Retinal pigment epithelial cell (primary cell): ENCODE measurements at places on chromosomes 1 and 21.

- DNase-seq: no peak
Observed at GRCh38 chr1:184941735-184942134, 32.6 kb downstream of the NIBAN1 start.

DNA sequence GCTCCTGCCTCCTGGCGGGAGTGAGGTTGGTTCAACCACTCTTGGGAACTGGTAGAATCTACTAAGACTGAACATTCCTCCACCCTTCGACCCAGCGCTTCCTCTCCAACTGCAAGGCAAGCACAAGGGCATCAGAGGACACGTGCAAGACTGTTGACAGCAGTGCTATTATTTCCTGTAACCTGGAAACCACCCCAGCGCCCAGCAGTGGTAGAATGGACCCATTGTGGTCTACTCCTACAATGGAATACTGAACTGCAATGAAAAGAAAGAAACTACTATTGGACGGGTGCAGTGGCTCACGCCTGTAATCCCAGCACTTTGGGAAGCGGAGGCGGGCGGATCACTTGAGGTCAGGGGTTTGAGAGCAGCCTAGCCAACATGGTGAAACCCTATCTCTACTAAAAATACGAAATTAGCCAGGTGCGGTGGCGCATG is 33.0 kb upstream of the TARDBP start:
- no peak for DNase-seq

DNA sequence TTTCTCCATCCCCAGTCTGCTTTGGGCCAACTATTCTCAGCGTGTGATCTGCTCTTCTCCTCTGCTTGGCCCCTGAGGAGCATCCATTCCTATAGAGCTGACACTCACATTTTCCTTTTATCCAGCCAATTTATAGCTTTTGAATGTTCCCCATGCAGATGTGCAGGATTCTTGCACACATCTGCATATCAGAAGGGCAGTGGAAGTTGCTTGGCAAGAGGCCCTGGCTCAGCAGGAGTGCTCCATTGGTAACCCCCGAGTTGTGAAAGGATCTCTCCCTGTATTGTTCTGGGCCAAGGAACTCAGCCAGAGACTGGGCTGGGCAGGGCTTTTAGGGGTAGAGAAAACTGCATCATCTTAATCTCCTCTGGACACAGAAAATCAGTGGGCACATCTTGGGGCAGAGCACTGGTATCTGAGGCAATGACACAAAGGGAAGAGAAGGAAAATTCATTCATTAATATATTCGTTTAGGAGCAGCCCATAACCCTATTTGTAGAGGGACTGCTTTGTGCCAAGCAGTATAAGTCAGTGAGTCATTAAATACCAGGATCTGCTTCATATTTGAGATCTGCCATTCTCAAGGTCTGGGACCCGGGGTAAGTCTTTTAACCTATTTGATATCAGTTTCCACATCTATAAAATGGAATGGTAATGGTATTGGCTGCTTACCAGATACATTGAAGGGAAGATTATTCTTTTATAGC is 31.0 kb upstream of the BEND5 start:
- no peak for DNase-seq

GRCh38 chr1:3904843-3905185 is 4.7 kb upstream of the C1orf174 start:
- DNase-seq: no peak

- no peak for DNase-seq
Observed at GRCh38 chr1:192418552-192419285, 101.9 kb downstream of the RGS21 start.

GRCh38 chr1:183909672-183910071 is 104.8 kb downstream of the RGL1 start:
- DNase-seq: no peak

DNA sequence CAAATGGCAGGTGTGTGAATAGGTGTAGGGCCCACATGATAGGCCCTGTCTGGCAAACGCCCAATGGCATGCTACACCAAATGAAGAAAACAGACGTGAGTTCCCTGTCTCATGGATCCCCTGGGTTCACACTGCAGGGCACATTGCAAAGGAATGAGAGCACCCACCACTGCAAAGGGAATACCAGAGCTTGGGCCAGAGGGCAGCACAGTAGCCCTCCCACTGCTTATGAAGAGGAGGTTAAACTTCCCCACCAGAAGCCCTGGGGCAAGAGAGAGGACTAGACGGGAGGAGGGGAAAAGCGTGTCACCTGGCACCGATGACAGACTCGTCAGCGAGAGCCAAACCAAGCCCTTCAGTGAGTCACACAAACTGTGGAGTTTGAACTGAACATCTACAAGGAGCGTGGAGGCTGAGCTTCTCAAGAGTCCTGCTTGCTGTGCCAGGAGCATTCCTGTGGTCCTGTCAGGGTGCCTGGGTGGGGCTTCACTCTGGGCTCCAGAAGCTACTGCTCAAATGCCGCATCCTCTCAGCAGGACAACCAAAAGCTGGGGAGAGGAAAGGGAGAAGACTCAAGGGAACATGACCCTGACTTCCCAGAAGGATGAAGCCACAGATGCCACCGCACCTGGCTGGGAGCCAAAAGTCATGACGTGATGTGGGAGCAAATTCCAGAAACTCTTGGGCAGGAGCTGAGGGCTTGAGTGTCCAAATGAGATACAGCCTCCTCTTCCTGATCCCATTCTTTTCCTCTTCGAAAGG is 61.1 kb downstream of the TOMM20 start:
- peak; percentile 95 for DNase-seq

DNA sequence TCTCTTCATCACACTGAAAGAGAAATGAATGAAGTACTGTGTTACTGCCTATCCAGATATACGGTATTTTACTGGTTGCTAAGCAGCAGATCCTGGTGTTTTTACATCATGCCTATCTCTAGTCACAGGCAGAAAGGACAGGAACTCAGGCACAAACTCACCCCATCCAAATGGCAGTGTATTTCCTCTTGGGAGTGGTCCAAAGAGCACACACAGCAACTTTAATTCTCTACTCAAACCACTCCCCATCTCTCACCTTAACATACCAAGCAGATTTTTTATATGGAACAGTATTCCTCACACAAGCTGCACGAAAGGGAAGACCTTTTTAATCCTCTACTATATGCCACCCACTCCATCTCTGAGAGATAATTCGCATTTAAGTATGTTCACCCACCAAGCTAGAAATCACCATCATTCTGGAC is 27.3 kb downstream of the EIF4G3 start:
- DNase-seq: no peak

- DNase-seq: no peak
Observed at GRCh38 chr1:7366955-7367665, 404.0 kb upstream of the VAMP3 start.

DNA sequence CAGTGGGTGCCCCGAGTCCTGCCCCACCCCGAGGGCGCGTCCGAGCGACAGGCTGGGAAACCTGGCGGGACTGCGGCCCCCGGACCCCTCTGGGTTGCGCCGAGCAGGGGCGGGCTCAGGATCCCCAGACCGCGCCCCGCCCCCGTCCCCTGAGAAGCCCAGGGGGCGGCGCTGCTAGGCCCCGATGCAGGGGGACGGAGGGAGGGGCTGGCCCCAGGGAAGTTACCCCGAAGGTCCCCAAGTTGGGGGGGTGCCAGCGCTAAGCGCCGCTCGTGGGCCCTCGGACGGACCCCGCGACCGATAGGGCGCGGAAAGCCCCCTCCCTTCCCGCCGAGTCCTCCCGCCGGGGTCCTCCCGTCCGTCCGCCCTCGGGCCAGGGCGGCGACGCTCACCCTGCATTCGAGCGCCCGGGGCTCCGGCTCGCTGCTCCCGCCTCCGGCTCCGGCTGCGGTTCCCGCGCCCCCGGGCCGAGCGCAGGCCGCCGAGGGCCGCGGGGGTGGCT is 414 bp downstream of the GPR153 start:
- DNase-seq: no peak

GRCh38 chr1:158611916-158612315 is 6.8 kb downstream of the OR10Z1 start:
- no peak for DNase-seq

GRCh38 chr1:156754219-156754618 is 2.7 kb upstream of the HDGF start:
- DNase-seq: no peak

DNA sequence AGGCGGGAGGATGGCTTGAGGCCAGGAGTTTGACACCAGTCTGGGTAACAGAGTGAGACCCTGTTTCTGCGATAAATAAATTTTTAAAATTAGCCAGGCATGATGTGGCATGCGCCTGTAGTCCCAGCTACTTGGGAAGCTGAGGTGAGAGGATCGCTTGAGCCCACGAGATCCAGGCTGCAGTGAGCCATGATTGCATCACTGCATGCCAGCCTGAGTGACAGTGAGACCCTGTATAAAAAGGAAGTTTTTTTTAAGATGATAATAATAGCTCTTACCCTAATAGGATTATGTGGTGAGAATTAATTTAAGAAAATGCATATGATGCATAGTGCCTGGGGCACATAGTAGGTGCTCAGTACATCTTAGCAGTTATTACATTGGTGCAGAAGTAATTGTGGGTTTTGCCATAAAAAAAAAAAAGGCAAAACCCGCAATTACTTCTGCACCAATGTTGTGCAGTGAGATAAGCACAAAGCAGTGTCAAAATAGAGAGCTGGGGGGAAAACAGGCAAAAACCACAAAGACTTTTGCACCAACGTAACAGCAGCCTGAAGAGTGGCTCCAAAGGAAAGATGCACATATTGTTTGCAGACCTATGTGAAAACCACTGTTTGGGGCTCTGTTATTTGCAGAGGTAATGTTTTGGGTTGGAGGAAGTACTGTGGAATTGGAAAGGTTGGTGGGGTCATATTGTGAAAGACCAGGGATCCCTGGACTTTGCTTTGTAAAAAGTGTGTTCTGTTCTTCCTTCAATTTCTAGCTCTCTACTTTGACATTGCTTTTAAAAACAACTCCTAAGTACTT is 72.4 kb downstream of the PLXNA2 start:
- DNase-seq: no peak
